ENCODE measurements at places on chromosomes 16 and 17. TPM values are rescaled to one million over a fixed set of nuclear protein-coding genes. Genes with fewer than 3 reads are reported as not detected.

- H3K27me3 ChIP-seq = no peaks in the 10 kb centered on the region
- H3K4me1 ChIP-seq = no peaks in the 10 kb centered on the region
- H3K36me3 ChIP-seq = no peaks in the 10 kb centered on the region
- DNase-seq = no peak
Measured at GRCh38 chr16:75506574-75506973, 11.3 kb upstream of the CHST6 start.

- no peak for DNase-seq
- no peak overlapping the region for H3K27ac ChIP-seq
- no peaks in the 10 kb centered on the region for H3K36me3 ChIP-seq
- no peaks in the 10 kb centered on the region for H3K27me3 ChIP-seq
Measured at GRCh38 chr17:73393381-73393780, 81.6 kb upstream of the CDC42EP4 start.

- no peaks in the 10 kb centered on the region for H3K27me3 ChIP-seq
- H3K4me1 ChIP-seq = peaks cover 10% of the 10 kb centered on the region
- H3K36me3 ChIP-seq = no peaks in the 10 kb centered on the region
- no peak overlapping the region for H3K4me3 ChIP-seq
- DNase-seq = peak; percentile 62
- H3K27ac ChIP-seq = peak overlapping the region; percentile 20
Measured at GRCh38 chr17:30323895-30324319, 9.9 kb downstream of the TMIGD1 start.

- H3K4me1 ChIP-seq = peaks cover 6% of the 10 kb centered on the region
- no peaks in the 10 kb centered on the region for H3K27me3 ChIP-seq
- no peaks in the 10 kb centered on the region for H3K36me3 ChIP-seq
- DNase-seq = no peak
- no peak overlapping the region for H3K4me3 ChIP-seq
Measured at GRCh38 chr17:74877592-74878548, 5.1 kb upstream of the FDXR start.

The CCL1 gene
- not detected for total RNA-seq

The PRPSAP1 gene
- total RNA-seq = 45.2 TPM

- no peak overlapping the region for H3K27ac ChIP-seq
- H3K4me1 ChIP-seq = no peaks in the 10 kb centered on the region
- H3K4me3 ChIP-seq = no peak overlapping the region
- no peak for DNase-seq
- no peaks in the 10 kb centered on the region for H3K27me3 ChIP-seq
Measured at GRCh38 chr17:15103785-15104184, 161.3 kb downstream of the PMP22 start.
